Activated T-helper 1 cell treated with anti-CD3 and anti-CD28 coated beads, Interleukin-12 subunit alpha, Interleukin-12 subunit beta, Interleukin-2, Interleukin-4 antibody, amounts not matched to agents 30 ng/mL and 10 ng/mL and 1 ng/mL, durations not matched to agents 14 hours and 24 hours and 36 hours (primary cell): ENCODE measurements at places on chromosomes 12 and 14. TPM values are rescaled to one million over a fixed set of nuclear protein-coding genes. Genes with fewer than 3 reads are reported as not detected.

- no peaks in the 10 kb centered on the region for H3K27me3 ChIP-seq
- no peak for DNase-seq
- no peaks in the 10 kb centered on the region for H3K4me1 ChIP-seq
Observed at GRCh38 chr12:90061809-90062208, 353.2 kb upstream of the ATP2B1 start.

GRCh38 chr14:104813286-104813685 lies 12.4 kb downstream of the ZBTB42 start:
- H3K4me3 ChIP-seq, result peak overlapping the region; percentile 38
- no peak for DNase-seq
- H3K36me3 ChIP-seq, result peaks cover 6% of the 10 kb centered on the region
- H3K27ac ChIP-seq, result no peak overlapping the region
- H3K4me1 ChIP-seq, result peaks cover 14% of the 10 kb centered on the region
- H3K27me3 ChIP-seq, result no peaks in the 10 kb centered on the region

Gene KLRG1
- total RNA-seq, result 0.69 and 1.4 TPM in 2 replicates

Gene ZNF384
- 79.6 and 89.8 TPM in 2 replicates for total RNA-seq

- no peaks in the 10 kb centered on the region for H3K27me3 ChIP-seq
- DNase-seq, result no peak
- no peak overlapping the region for H3K4me3 ChIP-seq
- no peak overlapping the region for H3K27ac ChIP-seq
- no peaks in the 10 kb centered on the region for H3K36me3 ChIP-seq
- no peaks in the 10 kb centered on the region for H3K4me1 ChIP-seq
Observed at GRCh38 chr14:103008126-103008525, 49.2 kb downstream of the CDC42BPB start.

Gene ASIC1
- 10.2 and 11.2 TPM in 2 replicates for total RNA-seq

- no peak for DNase-seq
- peaks cover 7% of the 10 kb centered on the region for H3K4me1 ChIP-seq
- H3K36me3 ChIP-seq, result peaks cover 46% of the 10 kb centered on the region
- H3K27ac ChIP-seq, result no peak overlapping the region
Observed at GRCh38 chr14:74667758-74668157, 45.1 kb downstream of the AREL1 start.

DNA sequence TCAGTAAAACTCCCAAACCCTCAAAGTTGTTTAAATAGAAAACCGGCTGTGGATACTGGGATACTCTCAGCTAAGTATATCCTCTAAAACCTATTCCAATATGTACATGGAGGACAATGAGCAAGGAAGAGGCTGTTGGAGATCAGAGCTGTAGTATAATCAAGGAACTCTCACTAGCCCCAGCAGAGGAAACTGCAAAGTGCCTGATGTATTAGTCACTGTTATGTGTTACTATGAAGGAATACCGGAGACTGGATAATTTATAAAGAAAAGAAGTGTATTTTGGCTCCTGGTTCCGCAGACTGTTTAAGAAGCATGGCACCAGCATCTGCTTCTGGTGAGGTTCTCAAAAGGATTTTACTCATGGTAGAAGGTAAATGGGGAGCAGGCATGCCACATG lies 65.6 kb upstream of the RPL10L start:
- H3K4me1 ChIP-seq, result no peaks in the 10 kb centered on the region
- no peak overlapping the region for H3K4me3 ChIP-seq
- no peak for DNase-seq
- H3K27ac ChIP-seq, result no peak overlapping the region
- no peaks in the 10 kb centered on the region for H3K27me3 ChIP-seq

Gene ACOT6
- total RNA-seq, result not detected in 2 replicates

GRCh38 chr12:2335109-2335508 lies 282.3 kb downstream of the CACNA1C start:
- H3K4me3 ChIP-seq, result no peak overlapping the region
- no peaks in the 10 kb centered on the region for H3K36me3 ChIP-seq
- no peak overlapping the region for H3K27ac ChIP-seq
- H3K4me1 ChIP-seq, result peaks cover 6% of the 10 kb centered on the region

DNA sequence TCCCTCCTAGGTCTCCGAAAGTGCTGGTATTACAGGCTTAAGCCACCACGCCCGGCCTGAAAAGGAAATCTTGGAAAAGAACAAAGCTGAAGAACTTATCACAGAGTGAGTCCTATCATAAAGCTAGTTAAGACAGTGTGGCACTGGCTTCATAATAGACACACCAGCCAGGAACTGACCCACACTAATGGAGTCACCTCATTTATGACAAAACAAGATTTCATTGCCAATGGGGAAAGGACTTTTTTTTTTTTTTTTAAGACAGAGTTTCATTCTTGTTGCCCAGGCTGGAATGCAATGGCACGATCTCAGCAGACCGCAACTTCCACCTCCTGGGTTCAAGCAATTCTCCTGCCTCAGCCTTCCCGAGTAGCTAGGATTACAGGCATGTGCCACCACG lies 15.7 kb downstream of the KDM2B start:
- H3K4me1 ChIP-seq, result no peaks in the 10 kb centered on the region
- peaks cover 7% of the 10 kb centered on the region for H3K36me3 ChIP-seq
- no peak overlapping the region for H3K27ac ChIP-seq
- H3K27me3 ChIP-seq, result no peaks in the 10 kb centered on the region
- H3K4me3 ChIP-seq, result no peak overlapping the region
- DNase-seq, result no peak

- H3K27me3 ChIP-seq, result peaks cover 2% of the 10 kb centered on the region
- H3K36me3 ChIP-seq, result no peaks in the 10 kb centered on the region
Observed at GRCh38 chr14:103880348-103881267, 33.2 kb upstream of the PPP1R13B start.

DNA sequence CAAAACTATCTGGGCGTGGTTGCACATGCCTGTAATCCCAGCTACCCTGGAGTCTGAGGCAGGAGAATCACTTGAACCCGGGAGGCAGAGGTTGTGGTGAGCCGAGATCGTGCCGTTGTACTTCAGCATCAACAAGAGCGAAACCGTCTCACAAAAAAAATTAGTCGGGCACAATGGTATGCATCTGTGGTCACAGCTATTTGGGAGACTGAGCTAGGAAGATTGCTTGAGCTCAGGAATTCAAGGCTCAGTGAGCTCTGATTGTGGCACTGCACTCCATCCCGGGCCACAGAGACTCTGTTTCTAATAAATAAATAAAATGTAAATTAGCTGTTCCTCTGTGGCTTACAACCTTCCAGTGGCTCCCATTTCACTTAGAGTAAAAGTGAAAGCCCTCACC lies 28.0 kb downstream of the RCOR1 start:
- H3K36me3 ChIP-seq, result peaks cover 10% of the 10 kb centered on the region
- no peak overlapping the region for H3K4me3 ChIP-seq
- no peaks in the 10 kb centered on the region for H3K27me3 ChIP-seq

GRCh38 chr14:68446243-68447040 lies 346.4 kb downstream of the ZFP36L1 start:
- no peak for DNase-seq
- H3K36me3 ChIP-seq, result no peaks in the 10 kb centered on the region
- no peaks in the 10 kb centered on the region for H3K4me1 ChIP-seq
- H3K27me3 ChIP-seq, result no peaks in the 10 kb centered on the region

DNA sequence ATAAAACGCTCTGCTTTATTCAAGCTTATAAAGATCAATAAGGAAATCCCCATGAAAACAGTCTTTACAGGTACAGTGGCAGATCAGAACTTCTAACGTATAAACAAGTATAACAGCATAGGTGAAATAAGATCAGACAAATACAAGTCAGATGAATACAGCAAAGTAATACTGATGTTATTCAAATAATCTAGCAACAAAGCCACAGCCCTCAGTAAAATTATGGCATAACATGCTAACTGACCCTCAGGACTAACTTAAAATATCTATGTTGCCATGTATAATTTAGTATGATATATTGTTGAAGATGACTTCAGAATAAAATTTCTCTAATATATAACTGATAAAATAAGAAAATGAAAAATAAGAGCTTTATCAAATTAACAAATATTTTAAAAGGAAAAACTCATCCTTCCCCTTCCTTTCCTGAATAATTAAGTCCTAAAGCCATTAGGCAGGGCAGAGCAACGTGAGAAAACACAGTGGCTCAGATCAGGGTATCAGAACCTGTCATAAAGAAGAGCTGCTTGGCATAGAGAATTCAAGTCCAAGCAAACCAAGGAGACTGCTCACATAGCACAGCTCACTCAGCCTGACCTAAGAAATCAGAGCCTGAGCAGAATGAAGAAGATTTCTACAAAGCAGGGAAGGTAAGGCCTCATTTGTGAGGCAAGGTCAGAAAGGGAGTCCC lies 70.7 kb downstream of the PAWR start:
- no peaks in the 10 kb centered on the region for H3K4me1 ChIP-seq

Gene BEGAIN
- total RNA-seq, result 2.5 and 2.8 TPM in 2 replicates

GRCh38 chr12:97148941-97149559 lies 242.0 kb downstream of the NEDD1 start:
- H3K36me3 ChIP-seq, result no peaks in the 10 kb centered on the region
- H3K27ac ChIP-seq, result no peak overlapping the region
- peak; percentile 7 for DNase-seq
- no peaks in the 10 kb centered on the region for H3K4me1 ChIP-seq

DNA sequence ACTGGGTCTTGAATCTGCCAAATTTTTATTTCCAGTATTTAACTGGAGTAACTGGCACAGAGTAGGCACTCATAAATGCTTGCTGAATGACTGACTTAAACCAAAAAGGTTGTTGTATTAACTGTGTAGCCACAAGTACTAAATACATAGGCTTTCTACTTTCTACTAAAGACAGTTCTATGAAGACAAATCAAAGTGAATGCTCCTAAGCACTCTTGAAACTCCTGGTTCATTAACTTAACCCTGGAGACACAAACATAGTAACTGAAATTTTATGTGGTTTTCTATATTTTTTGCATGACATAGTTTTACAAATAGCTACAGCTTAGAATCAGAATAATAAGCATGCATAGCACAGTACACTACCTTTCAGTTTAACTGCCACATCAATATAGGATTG lies 70.4 kb downstream of the TXNDC16 start:
- peaks cover 17% of the 10 kb centered on the region for H3K4me1 ChIP-seq
- DNase-seq, result no peak
- no peak overlapping the region for H3K27ac ChIP-seq
- H3K36me3 ChIP-seq, result peaks cover 42% of the 10 kb centered on the region
- H3K4me3 ChIP-seq, result no peak overlapping the region
- H3K27me3 ChIP-seq, result no peaks in the 10 kb centered on the region

DNA sequence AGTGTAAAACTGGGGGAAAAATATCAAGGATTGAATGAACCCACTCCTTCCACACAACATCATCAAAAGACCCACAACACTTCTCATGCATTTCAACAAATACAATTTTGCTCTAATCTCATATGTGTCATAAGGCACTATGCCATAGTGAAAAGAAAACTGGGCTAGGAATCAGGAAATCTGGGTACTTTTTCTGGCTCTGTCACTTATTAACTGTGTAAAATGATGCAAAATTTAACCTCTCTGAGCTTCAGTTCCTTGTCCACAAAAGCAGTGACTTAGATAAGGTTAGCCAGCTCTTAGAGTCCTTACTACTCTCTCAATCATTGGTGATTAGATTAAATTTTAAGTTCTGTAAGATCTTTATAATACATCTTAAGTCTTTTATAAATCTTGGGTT lies 250.5 kb upstream of the SOX5 start:
- no peaks in the 10 kb centered on the region for H3K27me3 ChIP-seq
- no peak overlapping the region for H3K27ac ChIP-seq
- H3K4me1 ChIP-seq, result no peaks in the 10 kb centered on the region
- H3K36me3 ChIP-seq, result no peaks in the 10 kb centered on the region
- DNase-seq, result no peak
